Thoracic aorta (tissue), 2 donors: ENCODE measurements at places on chromosomes 6 and 20. TPM values are rescaled to one million over a fixed set of nuclear protein-coding genes. Genes with fewer than 3 reads are reported as not detected.

GRCh38 chr6:97726378-97726777 lies 443.4 kb upstream of the MMS22L start:
- H3K4me3 ChIP-seq = no peak overlapping the region
- no peaks in the 10 kb centered on the region for H3K4me1 ChIP-seq
- no peak overlapping the region for H3K27ac ChIP-seq
- H3K36me3 ChIP-seq = no peaks in the 10 kb centered on the region
- DNase-seq = no peak

DNA sequence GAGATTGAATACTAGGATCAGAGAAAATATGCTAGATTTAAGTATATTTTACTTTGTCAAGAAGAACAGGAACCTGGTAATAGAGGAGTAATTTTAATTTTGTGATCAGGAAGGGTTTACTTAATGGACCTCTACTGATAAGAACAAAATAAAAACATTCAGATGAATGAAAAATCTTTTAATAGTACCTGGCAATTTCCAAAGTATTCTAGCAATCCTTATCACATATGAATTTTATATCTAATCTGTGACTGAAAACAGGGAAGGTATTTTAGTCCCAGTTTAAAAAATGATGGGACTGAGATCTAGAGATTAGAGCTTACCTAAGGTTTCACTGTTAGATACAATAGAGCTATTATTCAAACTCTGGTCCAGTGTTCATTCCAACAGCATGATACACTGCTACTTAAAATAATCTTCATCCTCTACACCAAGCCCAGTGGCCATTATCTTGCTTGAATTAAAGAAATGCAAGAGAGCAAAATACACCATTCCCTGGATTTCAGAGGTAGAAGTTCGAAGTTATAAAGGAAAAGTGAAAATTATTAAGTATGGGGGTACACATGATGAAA lies 13.5 kb downstream of the SLC17A5 start:
- no peak overlapping the region for H3K27ac ChIP-seq
- peaks cover 14% of the 10 kb centered on the region for H3K36me3 ChIP-seq
- peaks cover 16% of the 10 kb centered on the region for H3K4me1 ChIP-seq
- DNase-seq = no peak
- H3K4me3 ChIP-seq = no peak overlapping the region
- H3K27me3 ChIP-seq = no peaks in the 10 kb centered on the region

GRCh38 chr6:139702706-139703105 lies 328.3 kb upstream of the CITED2 start:
- no peak overlapping the region for H3K27ac ChIP-seq
- H3K4me3 ChIP-seq = no peak overlapping the region
- no peaks in the 10 kb centered on the region for H3K36me3 ChIP-seq
- H3K4me1 ChIP-seq = peaks cover 16% of the 10 kb centered on the region

DNA sequence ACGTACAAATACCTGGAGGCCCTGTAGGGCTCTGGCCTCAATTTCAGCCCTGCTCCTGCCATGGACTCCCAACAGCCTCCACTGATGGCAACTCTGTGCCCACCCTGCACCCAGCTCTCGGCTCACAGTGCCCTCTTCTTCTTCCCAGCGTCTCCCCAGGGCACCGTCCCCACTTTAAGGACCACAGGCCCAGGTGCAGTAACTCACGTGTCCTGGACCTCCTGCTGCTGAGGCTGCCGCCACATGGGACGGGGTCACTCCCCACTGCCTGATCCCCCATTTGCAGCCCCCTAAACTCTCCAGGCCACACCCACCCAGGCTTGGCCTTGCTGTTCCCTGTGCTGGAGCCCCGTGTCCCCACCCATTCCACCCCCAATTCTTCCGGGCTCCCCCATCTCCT lies 223.4 kb downstream of the PREX1 start:
- H3K36me3 ChIP-seq = no peaks in the 10 kb centered on the region
- DNase-seq = no peak
- no peaks in the 10 kb centered on the region for H3K27me3 ChIP-seq

- no peak overlapping the region for H3K27ac ChIP-seq
- no peaks in the 10 kb centered on the region for H3K27me3 ChIP-seq
- H3K36me3 ChIP-seq = no peaks in the 10 kb centered on the region
Measured at GRCh38 chr6:55512904-55513303, 66.1 kb downstream of the HMGCLL1 start.

- no peak for DNase-seq
- H3K27me3 ChIP-seq = no peaks in the 10 kb centered on the region
- no peaks in the 10 kb centered on the region for H3K36me3 ChIP-seq
- H3K4me3 ChIP-seq = no peak overlapping the region
- no peaks in the 10 kb centered on the region for H3K4me1 ChIP-seq
Measured at GRCh38 chr6:118016532-118016931, 109.5 kb downstream of the SLC35F1 start.

DNA sequence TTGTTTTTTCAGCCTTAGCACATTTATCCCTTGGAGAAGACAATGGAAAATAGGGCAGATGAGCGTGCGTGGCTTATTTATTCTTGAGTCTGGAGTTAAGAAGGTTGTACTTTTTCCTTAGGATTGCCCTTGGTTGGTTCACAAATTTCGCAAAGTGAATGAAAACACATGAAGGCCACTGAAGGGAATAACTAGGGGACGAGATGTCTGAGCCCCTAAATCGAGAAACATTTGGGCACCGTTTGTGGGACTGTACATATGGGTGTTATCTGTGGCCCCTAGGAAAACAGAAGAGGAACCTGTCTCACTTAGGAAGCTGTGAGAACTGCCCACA lies 19.4 kb upstream of the TRIM27 start:
- DNase-seq = no peak
- no peaks in the 10 kb centered on the region for H3K27me3 ChIP-seq
- peak overlapping the region; percentile 84 for H3K27ac ChIP-seq
- peak overlapping the region; percentile 86 for H3K4me3 ChIP-seq
- H3K36me3 ChIP-seq = no peaks in the 10 kb centered on the region

The WFDC13 gene
- not detected for total RNA-seq

The GTSF1L gene
- not detected for total RNA-seq

The TGM3 gene
- 0.27 TPM for total RNA-seq
